ENCODE measurements at places on chromosomes 16 and 17. TPM values are rescaled to one million over a fixed set of nuclear protein-coding genes. Genes with fewer than 3 reads are reported as not detected.

The PRDM7 gene
- not detected for total RNA-seq

The SLC5A11 gene
- not detected for total RNA-seq

The CCL16 gene
- total RNA-seq: not detected

The TSNAXIP1 gene
- 0.78 TPM for total RNA-seq

The TERF2IP gene
- 45.1 TPM for total RNA-seq
